ENCODE measurements at places on chromosomes 13 and 19.

DNA sequence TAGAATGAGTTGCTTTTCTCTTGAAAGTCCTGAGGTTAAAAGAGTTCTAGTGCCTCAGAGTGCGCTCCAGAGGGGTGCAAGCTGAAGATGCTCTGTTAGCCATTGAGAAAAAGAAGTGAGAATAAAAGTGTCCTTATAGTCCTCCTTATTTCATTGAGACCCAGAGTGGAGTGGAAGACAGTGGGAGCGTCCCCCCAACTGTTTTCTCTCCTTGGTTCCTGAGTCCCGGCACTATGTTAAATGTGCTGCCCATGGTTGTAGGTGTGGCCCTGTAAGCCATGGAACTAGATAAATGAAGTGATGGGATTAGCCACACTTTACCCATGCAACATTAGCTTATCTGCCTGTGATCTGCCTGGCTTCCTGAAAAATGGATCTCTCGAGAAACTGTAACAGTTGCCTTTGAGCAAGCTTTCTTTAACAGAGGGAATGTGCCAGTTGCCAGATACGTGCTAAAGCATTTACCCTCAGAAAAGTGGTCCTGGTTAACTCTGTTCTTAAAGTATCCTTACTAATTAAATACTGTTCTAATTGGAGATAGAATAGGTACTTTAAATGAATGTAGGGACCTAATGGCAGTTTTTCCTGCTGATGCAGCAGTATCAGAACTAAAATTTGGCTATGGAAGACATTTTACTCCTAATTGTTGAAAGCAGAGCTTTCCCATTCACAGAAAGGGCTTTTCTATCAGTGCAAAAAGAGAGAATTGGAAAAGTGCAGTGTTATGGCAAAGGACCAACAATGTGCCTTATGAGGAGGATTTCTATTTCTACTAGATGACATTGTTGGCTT lies 21.4 kb upstream of the PSG9 start:
- DNase-seq, result no peak

- no peak for DNase-seq
These were observed 14.6 kb downstream of the NACC1 start for GRCh38 chr19:13132471-13133180.

DNA sequence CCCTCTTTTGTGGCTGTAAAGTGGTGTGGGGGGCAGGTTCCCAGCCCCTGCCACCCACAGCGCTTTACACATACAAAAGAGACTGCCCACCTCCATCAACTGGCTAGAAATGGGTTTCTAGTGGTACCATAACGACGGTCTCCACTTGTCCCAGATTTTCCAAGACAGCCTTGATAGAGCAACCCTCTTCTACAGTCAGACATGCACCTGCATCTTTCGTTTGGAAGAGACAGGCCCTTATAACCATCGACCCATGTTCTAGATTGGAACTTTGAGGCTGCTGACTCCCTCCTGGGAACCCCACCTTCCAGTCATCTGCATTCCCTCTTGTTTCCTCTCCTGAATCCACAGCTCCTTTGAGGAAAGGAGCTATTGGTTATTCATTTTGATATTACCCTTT lies 63.1 kb downstream of the GSX1 start:
- no peak for DNase-seq

DNA sequence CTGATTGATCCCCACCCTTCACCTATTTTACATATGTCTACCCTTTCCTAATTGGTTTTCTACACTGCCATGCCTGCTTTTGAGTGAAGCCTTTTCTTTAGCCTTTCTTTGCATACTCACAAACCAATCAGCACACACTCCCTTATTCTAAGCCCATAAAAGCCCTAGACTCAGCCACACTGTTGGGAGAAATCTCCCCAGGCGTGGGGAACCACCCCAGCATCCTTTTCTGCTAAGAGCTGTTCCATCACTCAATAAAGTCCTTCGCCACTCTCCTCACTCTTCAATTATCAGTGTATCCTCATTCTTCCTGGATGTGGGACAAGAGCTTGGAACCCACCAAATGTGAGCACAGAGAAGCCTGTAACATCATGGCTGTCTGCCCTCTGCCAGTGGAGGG lies 343.6 kb downstream of the SLITRK1 start:
- no peak for DNase-seq

- DNase-seq, result no peak
These were observed 2.3 kb downstream of the PEG3 start for GRCh38 chr19:56838024-56838908.

GRCh38 chr19:13068085-13068846 lies 34.4 kb downstream of the LYL1 start:
- DNase-seq, result no peak

DNA sequence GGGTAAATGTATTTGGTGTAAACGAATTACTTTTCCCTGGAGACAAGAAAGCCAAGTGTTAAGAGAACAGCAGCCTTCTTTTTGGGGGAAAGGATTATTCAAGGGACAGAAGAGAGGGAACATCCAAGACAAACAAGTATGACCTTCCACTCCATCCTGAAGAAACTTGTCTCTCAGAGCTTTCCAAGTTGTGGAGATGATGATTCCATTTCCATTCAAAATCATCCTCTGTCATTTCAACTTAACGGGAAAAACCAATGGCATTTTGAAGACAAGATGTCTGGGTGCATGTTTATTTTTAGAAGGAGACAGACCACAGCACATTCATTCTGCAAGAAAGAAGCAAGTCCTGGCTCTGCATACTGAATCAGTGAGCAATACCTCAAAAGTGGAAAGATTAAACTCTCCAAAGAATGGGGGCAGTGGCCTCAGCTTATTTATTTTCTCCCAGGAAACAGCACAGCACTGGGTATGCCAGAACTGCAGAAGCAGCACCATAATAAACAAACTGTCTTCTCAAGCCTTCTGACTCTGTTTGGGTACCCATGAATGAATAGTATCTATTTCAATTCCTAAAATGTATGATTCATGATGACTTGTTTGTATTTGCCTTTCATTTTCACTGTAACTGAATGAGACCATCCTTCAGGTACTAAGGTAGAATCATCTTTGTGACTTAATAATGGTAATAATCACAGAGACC lies 541.0 kb downstream of the RFC3 start:
- no peak for DNase-seq

- DNase-seq, result no peak
These were observed 24.5 kb upstream of the ZNF816 start for GRCh38 chr19:52987221-52987620.

- no peak for DNase-seq
These were observed 1216.0 kb upstream of the PCDH20 start for GRCh38 chr13:62631619-62632018.

GRCh38 chr13:27309401-27309958 lies 38.9 kb downstream of the RASL11A start:
- no peak for DNase-seq

DNA sequence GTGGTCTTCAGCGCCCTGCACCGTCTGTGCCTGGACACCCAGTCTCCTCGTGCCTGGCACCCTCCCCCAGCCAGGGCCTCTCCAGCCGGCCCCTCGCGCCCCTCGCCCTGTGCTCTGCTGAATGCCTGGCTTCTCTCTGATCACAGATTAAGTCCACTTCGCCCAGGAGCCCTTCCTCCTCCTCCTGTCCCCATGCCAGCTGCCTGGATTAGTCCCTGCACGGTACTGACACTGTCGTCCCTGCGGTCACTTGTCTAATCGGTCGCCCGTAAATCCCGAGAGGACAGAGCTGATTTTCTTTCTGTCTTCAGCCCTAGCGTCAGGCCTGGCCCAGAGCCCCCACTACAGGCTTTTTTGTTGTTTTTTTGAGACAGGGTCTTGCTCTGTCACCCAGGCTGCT lies 6.6 kb downstream of the THOP1 start:
- DNase-seq, result no peak

DNA sequence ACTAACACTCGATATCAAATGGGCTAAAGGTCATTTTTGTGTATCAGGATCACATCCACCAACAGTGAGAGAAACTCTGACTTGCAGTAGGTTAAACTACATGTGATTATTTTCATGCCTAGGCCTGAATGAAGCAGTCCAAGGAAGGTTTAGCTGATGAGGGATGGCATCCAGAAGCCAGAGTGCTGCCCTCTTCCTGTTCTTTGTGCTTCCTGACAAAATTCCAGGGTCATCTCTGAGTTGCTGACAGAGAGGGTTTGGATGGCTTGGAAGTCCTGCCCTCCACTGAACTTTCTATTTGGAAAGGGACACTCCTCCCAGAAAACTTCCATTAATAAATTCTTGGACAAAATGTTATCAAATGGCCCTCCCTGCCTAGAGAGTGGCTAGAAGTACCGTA lies 728.3 kb upstream of the SLC10A2 start:
- no peak for DNase-seq

GRCh38 chr13:83882606-83882959 lies 309 bp upstream of the SLITRK1 start:
- no peak for DNase-seq

- DNase-seq, result no peak
These were observed 18.9 kb downstream of the TGFB1 start for GRCh38 chr19:41334793-41335192.

DNA sequence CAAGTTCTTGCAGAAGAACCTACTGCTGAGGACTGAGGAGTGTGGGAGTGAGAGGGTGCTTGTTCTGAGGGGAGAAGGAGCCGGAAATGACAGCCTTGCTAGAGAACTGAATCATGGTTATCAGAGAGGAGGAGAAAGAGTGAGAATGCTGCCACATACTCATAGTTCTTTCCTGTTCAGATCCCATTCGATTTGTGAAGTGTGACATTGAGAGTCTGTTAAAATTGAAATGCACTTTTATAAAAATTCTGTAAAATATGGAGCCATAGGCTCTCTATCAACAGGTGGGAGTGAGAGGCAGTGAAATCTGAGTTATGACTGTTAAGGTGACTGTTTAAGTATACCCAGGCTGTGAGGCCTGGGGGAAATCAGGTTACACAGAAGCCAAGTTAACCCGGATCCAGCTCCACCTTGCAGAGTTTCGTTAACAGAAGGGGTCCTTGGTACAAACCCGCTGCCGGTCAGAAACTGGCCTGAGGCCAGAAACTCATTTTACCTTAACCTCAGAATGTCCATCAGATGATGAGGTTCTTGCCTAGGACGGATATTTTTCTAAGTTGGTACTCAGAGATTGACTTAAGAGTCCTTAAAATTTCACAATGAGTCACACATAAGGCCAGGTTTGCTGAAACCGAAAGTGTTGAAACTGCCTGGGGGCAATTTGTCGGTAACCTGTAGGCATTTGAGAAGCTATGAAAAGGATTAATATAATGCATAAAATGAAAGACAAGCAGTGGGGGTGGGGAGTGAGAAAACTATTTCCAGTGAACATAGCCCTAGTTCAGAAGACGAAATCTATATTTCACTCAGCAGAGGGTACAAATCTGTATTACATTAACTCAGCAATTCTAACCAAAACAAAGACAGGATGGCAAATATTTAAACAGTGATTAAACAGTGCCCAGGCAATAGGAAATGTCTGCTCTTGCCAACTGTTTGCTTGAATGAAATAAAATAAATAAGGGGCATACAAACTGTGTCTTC lies 350.5 kb downstream of the KCNRG start:
- DNase-seq, result no peak
